ENCODE measurements at places on chromosomes 6 and 20.

DNA sequence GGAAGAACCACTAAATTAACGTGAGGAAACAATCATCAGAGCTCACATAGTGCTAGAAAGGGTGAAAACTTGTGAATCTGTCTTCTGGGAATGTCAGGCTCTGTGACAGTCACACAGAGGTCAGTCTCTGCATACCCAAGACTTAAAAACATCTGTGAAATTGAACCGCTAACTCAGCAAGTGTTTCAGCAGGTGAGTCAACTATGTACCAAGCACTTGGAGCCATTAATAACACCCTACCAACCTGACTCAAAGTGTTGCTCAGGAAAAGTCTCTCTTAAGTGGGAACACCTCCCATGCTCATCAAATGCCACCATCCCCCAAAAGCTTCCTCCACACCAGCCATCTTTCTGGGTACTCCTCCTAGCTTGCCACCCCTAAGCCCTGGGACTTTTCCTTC, 92.3 kb upstream of the CARMIL1 start:
- DNase-seq: no peak

- DNase-seq: no peak
These were observed 104.2 kb upstream of the CNKSR3 start for GRCh38 chr6:154614641-154615040.

DNA sequence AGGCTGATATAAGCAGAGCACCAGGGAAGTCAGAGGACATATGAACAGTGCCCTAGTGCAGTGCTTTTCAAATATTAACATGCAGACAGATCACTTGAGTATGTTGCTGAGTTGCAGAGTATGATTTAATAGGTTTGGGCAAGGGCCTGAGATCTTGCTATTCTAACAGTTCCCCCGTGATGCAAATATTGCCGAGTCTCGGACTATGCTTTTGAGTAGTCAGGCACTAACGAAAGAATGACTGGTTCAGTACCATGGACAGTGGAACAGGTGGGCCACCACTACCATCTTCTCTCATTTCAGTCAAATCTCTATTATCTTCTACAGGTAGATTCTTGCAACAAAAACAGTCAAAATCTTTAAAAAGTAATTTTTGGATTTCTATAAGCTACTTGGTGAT, 3.7 kb upstream of the TMEM200A start:
- DNase-seq: no peak

- no peak for DNase-seq
These were observed 82.3 kb downstream of the GPX5 start for GRCh38 chr6:28607990-28608389.

DNA sequence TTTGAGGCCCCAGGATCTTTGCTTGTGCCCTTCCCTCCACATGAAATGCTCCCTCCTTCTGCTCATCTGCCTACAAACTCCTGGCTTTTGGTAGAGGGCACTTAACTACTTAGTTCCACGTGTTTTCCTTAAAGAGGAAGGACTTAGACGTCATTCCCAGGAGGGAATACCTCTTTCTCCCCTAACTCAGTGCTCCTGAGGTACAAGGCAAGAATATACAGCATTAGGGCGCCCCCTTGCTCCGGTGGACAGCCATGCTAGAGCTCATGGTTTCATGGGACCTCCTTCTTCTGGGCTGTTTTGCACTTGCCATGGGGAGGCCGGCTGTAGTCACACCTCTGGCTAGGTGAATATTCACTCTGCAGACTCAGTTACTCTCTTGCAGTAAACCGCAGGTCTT, 93.8 kb upstream of the LY86 start:
- no peak for DNase-seq

DNA sequence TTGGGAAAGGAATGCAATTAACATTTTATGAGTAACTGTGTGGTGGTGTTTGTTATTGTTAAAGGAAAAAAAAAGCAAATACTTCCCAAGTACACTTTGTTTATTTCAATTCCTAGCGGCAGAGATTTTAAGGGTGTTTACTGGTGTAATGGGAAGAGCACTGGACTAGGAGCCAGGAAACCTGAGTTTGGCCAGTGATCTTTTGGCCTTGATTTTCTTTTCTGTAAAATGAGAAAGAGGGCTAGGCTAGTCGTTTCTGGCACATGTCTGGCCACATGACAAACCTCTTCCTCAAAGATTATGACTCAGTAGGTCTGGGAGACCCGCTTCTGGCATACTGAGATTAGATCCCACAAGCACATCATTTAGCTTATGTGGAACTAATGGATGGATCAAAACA, 428.1 kb upstream of the NOX3 start:
- DNase-seq: no peak

Measured in GM03348 (cell line).